ENCODE measurements at places on chromosomes 16 and 17. TPM values are rescaled to one million over a fixed set of nuclear protein-coding genes. Genes with fewer than 3 reads are reported as not detected.

GRCh38 chr16:1323296-1324239 lies 9.9 kb upstream of the BAIAP3 start:
- DNase-seq: no peak
- no peak overlapping the region for H3K27ac ChIP-seq
- H3K4me3 ChIP-seq: no peak overlapping the region

- DNase-seq: no peak
- peaks cover 33% of the 10 kb centered on the region for H3K4me1 ChIP-seq
- no peak overlapping the region for H3K4me3 ChIP-seq
- no peaks in the 10 kb centered on the region for H3K27me3 ChIP-seq
Measured at GRCh38 chr17:76131692-76132573, 9.1 kb downstream of the FOXJ1 start.

DNA sequence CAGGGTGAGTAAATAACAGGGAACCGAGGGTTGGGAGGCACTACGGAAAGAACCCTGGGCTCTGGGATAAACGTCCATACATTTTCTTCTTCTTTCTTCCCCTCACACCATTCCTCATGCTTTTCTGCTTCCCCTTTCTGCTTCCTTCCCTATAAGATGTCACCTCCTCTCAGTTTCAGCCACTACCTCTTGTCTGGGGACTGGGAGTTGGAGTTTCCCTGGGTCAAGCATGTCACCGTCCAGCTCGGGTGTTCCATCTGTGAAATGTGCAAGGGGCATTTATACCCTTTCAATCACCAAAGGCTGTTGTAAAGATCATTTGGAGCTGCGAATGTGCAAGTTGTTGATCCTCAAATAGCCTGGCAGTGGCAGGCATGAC lies 17.5 kb upstream of the CCL22 start:
- H3K4me3 ChIP-seq: no peak overlapping the region
- H3K4me1 ChIP-seq: peaks cover 22% of the 10 kb centered on the region
- no peak for DNase-seq
- peaks cover 55% of the 10 kb centered on the region for H3K27me3 ChIP-seq

- peak overlapping the region; percentile 63 for H3K27ac ChIP-seq
- no peaks in the 10 kb centered on the region for H3K27me3 ChIP-seq
- peaks cover 6% of the 10 kb centered on the region for H3K36me3 ChIP-seq
- no peak overlapping the region for H3K4me3 ChIP-seq
- peak; percentile 72 for DNase-seq
Measured at GRCh38 chr17:17812211-17813054, 24.4 kb downstream of the SREBF1 start.

- peaks cover 86% of the 10 kb centered on the region for H3K4me1 ChIP-seq
- H3K27ac ChIP-seq: peak overlapping the region; percentile 39
- DNase-seq: no peak
- H3K27me3 ChIP-seq: no peaks in the 10 kb centered on the region
- H3K4me3 ChIP-seq: no peak overlapping the region
Measured at GRCh38 chr16:89381788-89382187, 108.6 kb downstream of the ANKRD11 start.

- peak; percentile 38 for DNase-seq
- H3K4me1 ChIP-seq: peaks cover 20% of the 10 kb centered on the region
- peaks cover 85% of the 10 kb centered on the region for H3K27me3 ChIP-seq
- peak overlapping the region; percentile 38 for H3K4me3 ChIP-seq
Measured at GRCh38 chr17:47852113-47852949, 1.4 kb upstream of the SP6 start.

- no peak overlapping the region for H3K27ac ChIP-seq
- no peak overlapping the region for H3K4me3 ChIP-seq
- H3K4me1 ChIP-seq: peaks cover 14% of the 10 kb centered on the region
- H3K36me3 ChIP-seq: no peaks in the 10 kb centered on the region
Measured at GRCh38 chr17:41551365-41551764, 20.5 kb downstream of the KRT9 start.

DNA sequence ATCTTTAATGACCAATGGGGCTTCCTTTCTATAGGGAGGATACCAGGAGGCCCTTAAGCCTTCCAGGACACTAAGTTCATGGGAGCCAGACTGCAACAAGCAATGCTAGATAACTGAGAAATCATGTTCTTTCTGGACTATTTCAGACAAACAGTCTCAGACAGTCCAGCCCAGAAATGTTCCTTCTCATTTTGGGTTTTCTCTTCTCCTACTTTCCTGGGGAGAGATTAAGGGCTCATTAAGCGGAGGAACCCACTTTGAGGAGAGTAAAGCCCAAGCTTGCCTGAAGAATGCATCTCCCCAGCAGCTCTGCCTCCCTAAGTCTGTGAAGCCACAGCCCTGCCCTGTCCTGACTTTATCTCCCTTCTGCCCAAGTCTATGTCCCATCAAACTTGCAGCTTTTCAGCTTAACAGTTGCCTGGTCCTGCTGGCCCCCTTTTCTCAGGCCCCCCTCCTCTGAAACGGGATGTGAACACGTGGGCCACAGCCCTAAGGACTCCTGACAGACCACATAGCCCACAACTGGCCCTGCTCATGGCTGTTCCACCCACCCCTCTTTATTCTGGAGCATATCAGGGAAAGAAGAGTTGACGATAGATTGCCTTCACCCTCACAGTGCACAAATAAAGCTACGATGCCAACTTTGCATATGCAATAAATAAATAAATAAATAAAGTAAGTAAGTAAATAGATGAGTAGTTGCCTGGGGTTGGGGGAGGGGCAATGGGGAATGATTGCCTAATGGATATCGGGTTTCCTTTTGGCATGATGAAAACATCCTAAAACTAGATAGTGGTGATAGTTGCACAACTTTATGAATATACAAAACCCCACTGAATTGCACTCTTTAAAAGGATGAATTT lies 111.0 kb downstream of the N4BP1 start:
- no peak for DNase-seq
- H3K4me1 ChIP-seq: no peaks in the 10 kb centered on the region
- H3K4me3 ChIP-seq: no peak overlapping the region
- H3K27me3 ChIP-seq: no peaks in the 10 kb centered on the region
- H3K27ac ChIP-seq: no peak overlapping the region
- no peaks in the 10 kb centered on the region for H3K36me3 ChIP-seq

Gene ATP2A3
- 89.9 TPM for total RNA-seq

Gene MFAP4
- 0.14 TPM for total RNA-seq

Gene TMC7
- not detected for total RNA-seq

Gene AARSD1
- total RNA-seq: 80.2 TPM

Gene SEPTIN1
- total RNA-seq: 163 TPM

Gene GPR139
- total RNA-seq: not detected

Gene CD300LG
- total RNA-seq: not detected
